ENCODE measurements at places on chromosomes 2 and 18. TPM values are rescaled to one million over a fixed set of nuclear protein-coding genes. Genes with fewer than 3 reads are reported as not detected.
A peak's percentile ranks its signal among the peaks of the same experiment; 100 is the strongest.

Gene FBXO36
- total RNA-seq = 3.0 TPM

DNA sequence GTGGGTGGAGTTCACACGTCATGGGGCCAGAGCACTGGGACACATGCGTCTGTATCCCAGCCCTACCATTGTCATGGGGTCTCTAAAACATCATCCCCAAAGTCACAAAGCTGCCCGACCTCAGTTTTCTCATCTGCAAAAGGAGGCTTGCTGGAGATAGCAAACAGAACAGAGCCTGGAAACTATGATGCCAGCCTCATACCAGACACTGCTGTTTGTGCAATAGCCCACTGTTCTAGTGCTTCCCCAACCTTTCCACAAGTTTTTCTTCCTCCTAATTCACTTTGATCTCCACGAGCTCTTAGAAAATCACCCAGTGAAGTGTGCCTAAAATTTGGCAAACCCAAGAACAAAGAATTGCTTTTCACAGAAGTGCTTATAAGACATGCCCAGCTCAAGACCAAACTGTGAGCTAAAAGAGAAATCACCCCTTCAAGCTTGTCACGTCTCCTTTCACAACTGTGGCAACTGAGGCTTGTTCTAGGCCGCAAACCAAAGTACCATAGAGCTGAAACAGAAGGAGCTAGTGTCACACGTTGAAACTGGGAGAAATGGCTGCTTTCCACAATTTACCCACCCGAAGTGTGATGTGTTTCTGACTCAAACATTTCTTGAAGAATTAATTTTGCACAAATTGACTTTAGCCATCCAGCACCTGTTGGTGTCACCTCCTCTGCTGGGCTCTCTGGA lies 162.7 kb upstream of the ID2 start:
- DNase-seq = no peak

GRCh38 chr2:12034382-12034781 lies 287.9 kb downstream of the LPIN1 start:
- no peak for DNase-seq

DNA sequence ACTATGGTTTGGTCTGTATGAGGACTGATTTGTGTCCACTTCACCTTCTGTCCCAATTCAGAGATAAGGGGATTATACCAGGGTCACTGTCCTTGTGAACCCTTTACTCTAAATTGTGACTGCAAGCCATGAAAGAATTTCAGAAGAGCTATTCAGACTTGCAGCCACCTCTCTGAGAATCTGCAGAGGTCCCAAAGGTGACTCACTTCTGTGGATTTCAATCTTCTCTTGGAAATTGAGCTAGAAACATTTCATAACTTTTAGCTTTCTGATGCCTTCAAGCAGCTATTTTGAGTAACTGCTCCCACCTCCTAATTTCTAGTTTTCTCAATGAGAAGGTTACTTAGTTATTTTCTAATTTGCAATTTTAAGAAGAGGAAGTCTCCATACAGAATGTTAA lies 1242.4 kb upstream of the ACVR2A start:
- DNase-seq = no peak

GRCh38 chr18:68623342-68623741 lies 91.6 kb downstream of the TMX3 start:
- no peak for DNase-seq

GRCh38 chr2:23947350-23947749 lies 7.1 kb downstream of the UBXN2A start:
- no peak for DNase-seq

Gene CLEC4F
- 0.48 TPM for total RNA-seq

GRCh38 chr2:239146011-239146641 lies 254.7 kb downstream of the HDAC4 start:
- DNase-seq = no peak

Gene MDH1B
- total RNA-seq = 0.19 TPM

- DNase-seq = peak; percentile 93
Measured at GRCh38 chr2:240997856-240998705, at the start of gene SNED1. Gene SNED1 (plus strand): TSS chr2:240998618. CDS start chr2:240998838, 220 bp downstream.

DNA sequence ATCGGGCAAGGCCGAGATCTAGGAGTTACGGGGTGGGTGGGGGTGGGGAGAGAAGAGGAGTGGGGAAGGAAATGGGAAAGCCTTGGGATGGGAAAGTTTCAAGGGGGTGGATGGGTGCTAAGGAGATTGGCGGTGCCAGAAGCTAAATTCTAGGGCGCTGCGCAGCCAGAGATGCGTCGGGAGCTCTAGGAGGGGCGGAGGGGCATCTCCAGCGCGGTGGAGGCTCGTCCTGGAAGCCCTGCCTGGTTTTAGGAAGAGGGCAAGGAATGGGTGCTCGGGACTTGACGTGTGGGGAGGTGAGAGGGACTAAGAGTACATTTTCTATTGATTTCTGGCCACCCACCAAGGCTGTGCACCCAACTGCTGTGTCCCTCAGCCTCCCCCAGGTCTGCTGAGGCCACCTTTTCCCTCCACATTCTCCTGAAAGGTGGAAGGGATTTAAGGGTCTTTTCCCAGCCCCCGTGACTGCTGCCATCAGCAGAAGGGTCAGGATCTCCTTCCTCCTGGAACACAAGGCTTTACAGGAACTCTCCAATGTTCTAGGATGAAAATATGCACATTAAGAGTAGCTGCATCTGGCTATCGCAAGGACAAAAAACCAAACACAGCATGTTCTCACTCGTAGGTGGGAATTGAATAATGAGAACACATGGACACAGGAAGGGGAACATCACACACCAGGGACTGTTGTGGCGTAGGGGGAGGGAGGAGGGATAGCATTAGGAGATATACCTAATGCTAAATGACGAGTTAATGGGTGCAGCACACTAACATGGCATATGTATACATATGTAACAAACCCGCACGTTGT lies 1.4 kb downstream of the C2orf72 start:
- no peak for DNase-seq

- DNase-seq = no peak
Measured at GRCh38 chr18:50334546-50335152, 40.2 kb upstream of the SKA1 start.

All from mesenteric fat pad (tissue), 1 donor.